ENCODE measurements at places on chromosomes 5 and 9.

DNA sequence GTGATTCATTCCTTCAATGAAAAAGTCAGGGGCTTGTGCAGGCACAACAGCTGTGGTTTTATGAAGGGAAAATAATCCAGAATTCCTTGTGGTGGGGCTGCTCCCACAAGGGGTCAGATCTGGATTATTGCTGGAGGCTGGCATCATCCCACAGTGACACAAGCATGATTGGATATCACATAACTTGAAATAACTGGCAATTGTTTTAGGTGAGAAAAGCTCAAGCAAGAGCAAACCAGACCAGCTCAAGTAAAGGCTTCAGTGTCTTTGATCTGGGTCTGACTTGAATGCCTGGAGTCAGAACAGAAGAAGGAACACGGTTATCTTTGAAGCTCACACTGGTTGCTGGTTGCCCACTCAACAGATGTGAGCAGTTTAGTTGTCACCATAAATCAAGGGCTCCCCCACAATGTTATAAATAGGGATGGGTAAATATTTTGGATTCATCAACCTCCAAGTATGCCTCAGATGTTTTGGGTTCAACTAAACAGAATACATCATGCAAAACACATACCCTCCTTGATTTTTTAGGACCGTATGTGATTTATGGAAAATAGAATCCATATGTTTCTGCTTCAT is 3.1 kb upstream of the ZNF474 start:
- DNase-seq, result no peak

GRCh38 chr9:9499546-9499945 is 1113.3 kb downstream of the PTPRD start:
- no peak for DNase-seq

DNA sequence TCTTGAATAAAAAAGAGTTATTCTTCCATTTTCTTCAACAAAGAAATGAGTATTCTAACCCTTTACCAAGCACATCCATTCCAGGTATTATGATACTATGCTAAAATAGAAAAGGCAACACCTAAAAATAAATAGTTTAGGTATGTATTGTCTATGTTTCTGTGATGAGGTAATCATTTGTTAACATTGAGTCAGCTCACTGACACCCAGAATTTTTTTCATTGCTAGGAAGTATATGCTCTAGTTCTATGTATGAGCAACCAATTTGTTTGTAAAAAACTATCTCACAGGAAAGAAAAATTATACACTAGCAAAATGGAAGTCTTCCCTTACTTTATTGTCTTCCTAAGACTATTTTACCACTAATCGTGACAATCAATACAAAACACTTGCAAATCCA is 615.6 kb upstream of the GRIN3A start:
- no peak for DNase-seq

GRCh38 chr5:125150041-125150669 is 403.7 kb upstream of the ZNF608 start:
- no peak for DNase-seq
